ENCODE measurements at places on chromosomes 5 and 9. TPM values are rescaled to one million over a fixed set of nuclear protein-coding genes. Genes with fewer than 3 reads are reported as not detected.

CARD9 gene
- 0.69 TPM for total RNA-seq

OR13C2 gene
- total RNA-seq, result not detected

ANKRD33B gene
- total RNA-seq, result 3.1 TPM

NMRK1 gene
- 24.6 TPM for total RNA-seq

PRDM9 gene
- total RNA-seq, result not detected

C7 gene
- not detected for total RNA-seq

PLAC8L1 gene
- 3.0 TPM for total RNA-seq

PTGDS gene
- 1.8 TPM for total RNA-seq

SPINK1 gene
- 1.5 TPM for total RNA-seq

SPINK4 gene
- total RNA-seq, result not detected

FAXDC2 gene
- total RNA-seq, result 0.79 TPM

AQP3 gene
- total RNA-seq, result 0.89 TPM

ZNF79 gene
- 9.3 TPM for total RNA-seq

SPOCK1 gene
- 34.3 TPM for total RNA-seq

CCNJL gene
- total RNA-seq, result 3.6 TPM

PKN3 gene
- total RNA-seq, result 1.1 TPM

UBQLN1 gene
- total RNA-seq, result 146 TPM

BARHL1 gene
- not detected for total RNA-seq

TMEM250 gene
- total RNA-seq, result 43.2 TPM

SLC4A9 gene
- not detected for total RNA-seq

CTSV gene
- total RNA-seq, result 1.9 TPM

MUSK gene
- not detected for total RNA-seq

FLT4 gene
- total RNA-seq, result not detected

TOR4A gene
- total RNA-seq, result 20.6 TPM

Data from MCF 10A (cell line).